ENCODE measurements at places on chromosomes 12 and 14.

- DNase-seq = no peak
Observed at GRCh38 chr14:97924922-97925613, 1127.9 kb downstream of the VRK1 start.

DNA sequence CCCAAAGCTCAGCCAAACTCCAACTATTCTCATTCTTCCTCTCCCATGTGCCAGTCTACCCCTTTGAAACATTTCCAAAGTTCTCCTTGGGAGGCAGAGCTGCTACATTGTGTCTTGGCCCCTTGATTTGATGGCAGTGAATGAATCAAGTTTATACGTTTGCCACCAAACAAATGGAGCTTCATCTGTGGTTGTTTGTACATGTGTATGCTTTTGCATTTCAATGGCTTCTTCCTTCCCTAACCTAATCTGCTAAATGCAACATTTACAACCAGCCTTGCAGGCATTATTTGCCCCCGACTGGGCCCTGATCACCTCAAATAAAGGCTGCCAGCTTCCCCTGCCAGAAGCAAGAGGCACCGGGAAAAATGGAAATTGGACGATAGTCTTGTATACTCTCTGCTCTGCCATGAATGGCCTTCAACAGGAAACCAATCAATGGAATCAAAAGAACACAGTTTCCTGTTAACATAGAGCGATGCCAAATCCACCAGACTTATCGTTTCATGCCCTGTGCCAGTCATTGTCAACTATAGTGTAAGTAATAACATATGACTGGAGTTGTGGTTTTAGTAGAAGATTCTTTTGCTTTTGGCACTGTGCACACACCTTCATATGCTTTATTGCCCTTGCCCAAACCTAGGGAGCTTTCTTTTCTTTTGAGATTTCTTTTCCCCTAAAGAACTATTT, 97.8 kb downstream of the TMEM30B start:
- no peak for DNase-seq

DNA sequence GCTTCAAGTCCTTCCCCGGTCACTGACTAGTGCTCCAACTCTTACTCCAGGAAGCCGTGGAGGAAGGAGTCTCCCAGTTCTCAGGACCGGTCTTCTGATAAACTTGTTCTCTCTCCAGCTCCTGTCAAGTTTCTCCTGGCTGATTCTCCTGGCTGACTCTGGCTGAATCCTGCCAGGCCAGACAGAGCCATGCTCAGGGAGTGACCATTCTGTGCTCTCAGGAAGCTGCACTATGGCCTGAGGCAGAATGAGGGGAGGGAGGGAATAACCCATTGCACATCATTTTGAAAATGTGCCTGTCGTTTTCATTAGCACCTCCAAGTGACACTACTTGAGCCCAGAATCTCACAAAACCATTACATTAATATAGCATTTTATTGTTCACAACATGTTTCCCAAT, 80.8 kb downstream of the IFNG start:
- DNase-seq = no peak

- DNase-seq = no peak
Observed at GRCh38 chr12:46660276-46660675, 165.5 kb downstream of the SLC38A4 start.

GRCh38 chr12:114820796-114821195, 136.8 kb upstream of the TBX3 start:
- DNase-seq = no peak

- no peak for DNase-seq
Observed at GRCh38 chr14:95063391-95063790, 93.9 kb downstream of the DICER1 start.

DNA sequence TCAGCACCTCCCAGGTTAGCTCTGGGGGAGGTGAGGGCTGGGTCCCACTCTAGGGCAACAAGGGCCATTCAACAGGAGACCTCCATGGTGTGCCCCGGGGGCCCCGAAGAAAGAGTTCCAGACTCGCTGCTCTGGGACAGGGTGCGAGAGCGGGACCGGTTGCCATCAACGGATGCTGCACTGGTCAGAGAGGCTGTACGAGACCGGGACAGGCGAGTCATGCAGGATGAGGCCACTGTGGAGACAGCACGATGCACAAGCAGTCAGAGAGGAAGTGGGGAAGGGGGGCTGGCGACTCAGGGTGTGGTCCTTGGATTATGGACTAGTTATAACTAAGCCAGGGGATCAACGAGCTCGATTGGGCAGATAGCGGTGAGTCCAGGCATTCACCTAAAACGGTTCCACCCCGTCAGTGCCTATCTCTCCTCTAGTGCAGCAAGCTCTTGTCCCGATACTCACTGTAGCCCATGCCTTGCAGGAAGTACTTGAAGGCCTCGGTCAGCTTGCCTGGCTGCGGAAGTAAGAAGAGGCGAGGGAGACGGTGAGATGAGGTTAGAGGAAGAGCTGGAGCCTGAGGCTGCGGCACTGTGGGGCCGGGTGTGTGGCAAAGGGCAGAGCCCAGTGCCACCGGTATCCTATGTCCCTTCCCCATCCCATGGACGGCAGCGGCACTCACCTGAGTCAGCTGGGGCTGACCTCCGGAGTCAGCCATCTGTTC, 7.2 kb downstream of the NDRG2 start:
- DNase-seq = no peak

Data from activated effector memory CD4-positive, alpha-beta T cell treated with Interleukin-2 at 50 U/mL for 16 hours (primary cell).